GM23248 (cell line): ENCODE measurements at places on chromosomes 16 and 17. TPM values are rescaled to one million over a fixed set of nuclear protein-coding genes. Genes with fewer than 3 reads are reported as not detected.

Gene FBXW10B
- polyA plus RNA-seq = 0.15 TPM in 1 of 2 replicates, not detected in the other

Gene NXPH3
- 0.30 TPM in 2 replicates for polyA plus RNA-seq

Gene NARF
- polyA plus RNA-seq = 67.2 and 70.2 TPM in 2 replicates

Gene IGFALS
- not detected in 2 replicates for polyA plus RNA-seq

Gene HS3ST3A1
- polyA plus RNA-seq = 39.2 and 39.5 TPM in 2 replicates

Gene KCTD5
- 33.2 and 33.6 TPM in 2 replicates for polyA plus RNA-seq

Gene AANAT
- polyA plus RNA-seq = 0.72 TPM in 1 of 2 replicates, not detected in the other

Gene GPRC5C
- 0.95 and 1.6 TPM in 2 replicates for polyA plus RNA-seq

Gene NPIPA8
- polyA plus RNA-seq = not detected in 2 replicates

Gene C17orf58
- 12.0 and 12.8 TPM in 2 replicates for polyA plus RNA-seq

Gene RAB37
- polyA plus RNA-seq = not detected in 2 replicates

Gene TBC1D3
- polyA plus RNA-seq = 0.15 TPM in 1 of 2 replicates, not detected in the other

Gene PLEKHH3
- 6.4 and 7.5 TPM in 2 replicates for polyA plus RNA-seq

Gene SMIM36
- polyA plus RNA-seq = not detected in 2 replicates

Gene NAGPA
- 16.2 and 16.3 TPM in 2 replicates for polyA plus RNA-seq

Gene RAP1GAP2
- polyA plus RNA-seq = 0.74 and 0.99 TPM in 2 replicates

Gene CCL3
- polyA plus RNA-seq = not detected in 2 replicates

Gene TEX14
- polyA plus RNA-seq = 0.15 TPM in 1 of 2 replicates, not detected in the other

Gene SCN4A
- not detected in 2 replicates for polyA plus RNA-seq

Gene CDRT15
- polyA plus RNA-seq = not detected in 2 replicates

Gene CD300LG
- not detected in 2 replicates for polyA plus RNA-seq

Gene RCVRN
- polyA plus RNA-seq = not detected in 2 replicates

Gene RTN4RL1
- polyA plus RNA-seq = not detected in 2 replicates

Gene KRT17
- polyA plus RNA-seq = 1.4 and 1.8 TPM in 2 replicates

Gene KRT40
- polyA plus RNA-seq = not detected in 2 replicates

Gene HOXB1
- polyA plus RNA-seq = not detected in 2 replicates

Gene CASKIN1
- not detected in 2 replicates for polyA plus RNA-seq

Gene C17orf50
- not detected in 2 replicates for polyA plus RNA-seq

Gene KRTAP1-5
- polyA plus RNA-seq = 127 and 134 TPM in 2 replicates

Gene RNF157
- 0.31 TPM in 1 of 2 replicates, not detected in the other for polyA plus RNA-seq

Gene ABAT
- polyA plus RNA-seq = 4.0 and 4.7 TPM in 2 replicates

Gene ALOX12B
- not detected in 2 replicates for polyA plus RNA-seq

Gene CRYBA1
- not detected in 2 replicates for polyA plus RNA-seq

Gene TK1
- polyA plus RNA-seq = 79.4 and 83.5 TPM in 2 replicates

Gene PIMREG
- polyA plus RNA-seq = 22.6 and 24.4 TPM in 2 replicates

Gene SPIRE2
- polyA plus RNA-seq = 0.55 and 0.79 TPM in 2 replicates

Gene PARD6A
- 0.58 and 0.70 TPM in 2 replicates for polyA plus RNA-seq

Gene UBTF
- 48.2 and 48.4 TPM in 2 replicates for polyA plus RNA-seq

Gene NTN3
- polyA plus RNA-seq = not detected in 2 replicates

Gene KRTAP2-1
- polyA plus RNA-seq = not detected in 2 replicates

Gene NUBP1
- 22.3 and 23.4 TPM in 2 replicates for polyA plus RNA-seq

Gene P2RX1
- 0.06 TPM in 1 of 2 replicates, not detected in the other for polyA plus RNA-seq

Gene SCIMP
- 0.11 and 0.30 TPM in 2 replicates for polyA plus RNA-seq

Gene TBX2
- 1.7 and 2.1 TPM in 2 replicates for polyA plus RNA-seq

Gene HOXB7
- 18.9 and 19.4 TPM in 2 replicates for polyA plus RNA-seq

Gene EDC4
- polyA plus RNA-seq = 39.9 and 41.3 TPM in 2 replicates

Gene RAB11FIP4
- 0.38 and 0.40 TPM in 2 replicates for polyA plus RNA-seq

Gene GUCY2D
- polyA plus RNA-seq = 0.05 TPM in 1 of 2 replicates, not detected in the other

Gene NECAB2
- polyA plus RNA-seq = 0.62 and 1.2 TPM in 2 replicates

Gene NLRC3
- polyA plus RNA-seq = 0.11 and 0.22 TPM in 2 replicates

Gene DNAAF1
- not detected in 2 replicates for polyA plus RNA-seq

Gene ITGB3
- 3.4 and 3.5 TPM in 2 replicates for polyA plus RNA-seq

Gene FBXO39
- not detected in 2 replicates for polyA plus RNA-seq

Gene KRTAP2-3
- 54.3 and 55.2 TPM in 2 replicates for polyA plus RNA-seq

Gene ZNRF1
- 7.1 and 7.6 TPM in 2 replicates for polyA plus RNA-seq

Gene SP6
- polyA plus RNA-seq = not detected in 2 replicates

Gene NPIPA5
- 0.28 TPM in 1 of 2 replicates, not detected in the other for polyA plus RNA-seq
